SK-N-SH (cell line): ENCODE measurements at places on chromosomes 7 and 10. TPM values are rescaled to one million over a fixed set of nuclear protein-coding genes. Genes with fewer than 3 reads are reported as not detected.

- no peak for DNase-seq
Observed at GRCh38 chr7:42506097-42506496, 269.1 kb upstream of the GLI3 start.

- no peak for DNase-seq
Observed at GRCh38 chr7:48261696-48262095, 90.4 kb downstream of the ABCA13 start.

GRCh38 chr10:132419538-132420468 is 22.8 kb downstream of the PWWP2B start:
- peak; percentile 54 for DNase-seq

DNA sequence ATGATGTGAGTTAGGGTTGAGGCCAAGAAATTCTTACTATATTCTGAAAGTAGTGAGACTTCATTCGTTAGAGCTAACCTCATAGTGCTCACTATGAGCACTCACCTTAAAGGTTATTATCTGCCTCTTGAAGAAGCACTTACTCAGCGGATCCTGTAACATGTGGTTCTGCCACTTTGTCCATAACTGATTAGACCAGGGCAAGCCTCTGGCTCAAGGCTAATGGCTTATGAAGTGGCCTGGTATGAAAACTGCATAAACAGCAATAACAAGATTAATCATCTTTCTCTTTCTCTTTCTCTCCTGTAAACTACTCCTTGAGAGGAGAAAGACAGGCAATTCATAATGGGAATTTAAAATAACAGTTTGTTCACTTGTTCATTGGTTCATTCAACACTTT is 82.8 kb downstream of the MAPK8 start:
- DNase-seq, result no peak

- peak; percentile 33 for DNase-seq
Observed at GRCh38 chr7:98619450-98620321, 2.6 kb downstream of the NPTX2 start.

- DNase-seq, result peak; percentile 92
Observed at GRCh38 chr7:56079450-56080185, 13.1 kb downstream of the PHKG1 start.

- peak; percentile 39 for DNase-seq
Observed at GRCh38 chr10:932589-932988, 1.1 kb upstream of the LARP4B start.

- DNase-seq, result peak; percentile 85
Observed at GRCh38 chr10:71835671-71836595, 15.1 kb downstream of the PSAP start.

GRCh38 chr7:75624134-75624832 is 114.5 kb downstream of the HIP1 start:
- DNase-seq, result no peak

DNA sequence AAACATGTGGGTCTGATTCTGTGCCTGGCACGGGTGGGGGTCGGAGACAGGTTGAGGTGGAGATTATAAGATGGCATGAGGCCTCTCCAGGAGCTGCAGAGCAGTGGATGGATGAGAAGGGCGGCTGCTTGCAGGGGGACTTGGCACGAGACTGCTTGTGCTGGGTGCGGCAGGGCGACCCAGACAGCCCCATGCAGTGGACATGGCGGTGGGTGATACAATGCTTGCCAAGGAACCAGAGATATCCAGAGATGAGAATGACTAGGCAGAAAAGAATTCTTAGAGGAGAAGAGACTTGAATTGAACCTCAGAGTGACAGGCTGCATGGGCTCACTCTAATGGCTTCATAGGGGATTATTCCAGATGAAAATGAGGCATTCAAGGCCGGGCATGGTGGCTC is 145.4 kb downstream of the NEURL1 start:
- DNase-seq, result no peak

DNA sequence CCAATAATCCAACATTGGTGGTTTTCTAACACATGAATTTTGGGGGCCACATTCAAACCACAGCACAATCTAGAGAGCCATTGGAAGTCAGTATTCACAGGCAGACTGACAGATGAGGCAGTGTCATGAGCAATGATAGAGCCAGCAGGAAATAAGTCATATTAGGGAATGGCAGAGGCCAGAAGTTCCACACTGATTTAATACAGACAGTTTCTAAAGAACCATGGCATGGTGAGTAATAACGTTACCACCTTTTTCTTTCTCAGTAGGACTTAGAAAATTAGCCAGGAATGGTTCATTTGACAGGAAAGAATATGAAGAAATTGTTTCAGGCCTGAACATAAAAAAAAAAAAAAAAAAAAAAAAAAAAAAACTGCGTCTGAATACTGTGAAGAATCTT is 210.3 kb downstream of the GPAM start:
- no peak for DNase-seq

DNA sequence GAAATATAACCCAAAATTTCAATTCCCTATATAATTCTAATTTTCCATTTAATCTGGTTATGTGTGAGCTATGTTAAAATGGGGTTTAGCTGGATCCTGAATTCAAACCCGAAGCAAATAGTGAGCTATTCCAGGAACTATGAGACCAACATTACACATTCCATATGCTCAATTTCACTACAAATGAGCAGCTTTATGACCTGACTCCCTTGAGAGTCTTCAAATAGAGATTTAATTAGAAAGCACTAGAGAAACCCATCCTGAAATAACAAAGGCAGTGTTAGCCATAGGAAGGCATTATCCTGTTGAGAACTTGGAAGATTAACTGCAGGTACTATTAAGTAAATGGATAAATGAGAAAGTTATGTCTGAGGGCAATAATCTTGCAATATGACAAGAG is 890.0 kb downstream of the GRM8 start:
- DNase-seq, result no peak

GRCh38 chr7:148483515-148484308 is 106.9 kb upstream of the C7orf33 start:
- DNase-seq, result no peak

SFTPA1 gene
- not detected in 2 replicates for polyA plus RNA-seq

C10orf143 gene
- polyA plus RNA-seq, result 1.4 and 2.2 TPM in 2 replicates

PAPOLB gene
- not detected in 2 replicates for polyA plus RNA-seq

EIF5AL1 gene
- 0.26 and 1.0 TPM in 2 replicates for polyA plus RNA-seq

LEP gene
- polyA plus RNA-seq, result not detected in 2 replicates

GJD4 gene
- polyA plus RNA-seq, result not detected in 2 replicates
